ENCODE measurements at places on chromosomes 5 and 9.

DNA sequence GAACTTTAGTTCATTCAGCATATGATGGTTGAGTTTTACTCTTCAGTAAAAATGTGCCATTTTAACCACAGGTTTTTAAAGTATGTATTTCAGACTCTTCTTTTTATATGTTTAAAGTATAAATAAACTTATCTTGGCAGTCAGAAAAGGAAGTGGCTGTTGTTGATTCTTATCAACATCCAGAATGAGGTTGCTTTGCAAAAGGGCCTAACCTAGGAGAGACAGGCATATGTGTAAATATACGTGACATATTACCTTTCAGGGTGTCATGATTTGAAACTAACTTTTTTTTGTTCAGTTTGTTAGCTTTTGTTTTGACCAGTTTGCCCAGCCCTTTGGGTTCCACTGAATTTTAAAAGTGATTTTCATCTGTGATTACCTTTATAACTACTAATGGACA, 7.4 kb downstream of the SMARCA2 start:
- DNase-seq: no peak

DNA sequence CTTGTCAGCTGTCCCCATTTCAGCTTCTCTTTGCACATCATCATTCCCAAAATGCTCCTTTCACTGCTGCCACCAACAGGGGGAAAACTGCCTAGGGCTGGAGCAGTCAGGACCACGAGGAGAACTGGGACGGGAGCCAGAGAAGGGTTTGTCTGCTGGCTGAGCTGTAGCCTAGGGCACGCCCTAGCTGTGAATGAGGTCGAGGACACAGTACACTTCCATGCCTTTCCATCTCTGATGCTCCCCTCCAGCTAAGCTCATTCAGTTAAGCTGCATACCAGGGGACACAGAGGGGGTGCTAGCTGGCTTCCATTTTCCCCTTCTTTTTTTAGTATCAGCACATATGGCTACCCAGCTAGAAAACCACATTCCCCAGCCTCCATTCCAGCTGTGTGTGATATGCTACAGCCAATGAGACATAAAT, 64.7 kb downstream of the STK10 start:
- peak; percentile 49 for DNase-seq

DNA sequence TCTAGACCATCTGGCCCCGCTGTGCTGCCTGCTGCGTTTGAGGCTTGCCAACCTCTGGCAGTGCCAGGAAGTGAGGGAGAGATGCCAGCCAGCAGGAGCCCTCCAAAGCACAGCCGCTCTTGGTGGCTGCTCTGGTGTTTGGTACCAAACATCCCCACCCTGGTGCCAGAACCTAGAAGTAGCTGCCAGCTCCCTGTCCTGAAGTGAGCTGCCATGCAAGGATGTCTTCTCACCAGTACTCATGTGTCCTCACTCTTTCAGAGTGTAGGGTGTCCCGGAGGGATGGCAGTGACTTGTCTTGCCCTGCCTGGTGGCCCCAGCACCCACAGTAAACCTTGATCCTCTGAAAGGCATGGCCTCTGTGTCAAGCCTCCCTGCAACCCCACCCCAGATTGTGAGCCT, 43.4 kb downstream of the AMBP start:
- no peak for DNase-seq

GRCh38 chr5:2201011-2201410, 318.3 kb upstream of the IRX4 start:
- no peak for DNase-seq

Measured in chondrocyte (in vitro differentiated cells).